ENCODE measurements at places on chromosomes 1 and 21.

DNA sequence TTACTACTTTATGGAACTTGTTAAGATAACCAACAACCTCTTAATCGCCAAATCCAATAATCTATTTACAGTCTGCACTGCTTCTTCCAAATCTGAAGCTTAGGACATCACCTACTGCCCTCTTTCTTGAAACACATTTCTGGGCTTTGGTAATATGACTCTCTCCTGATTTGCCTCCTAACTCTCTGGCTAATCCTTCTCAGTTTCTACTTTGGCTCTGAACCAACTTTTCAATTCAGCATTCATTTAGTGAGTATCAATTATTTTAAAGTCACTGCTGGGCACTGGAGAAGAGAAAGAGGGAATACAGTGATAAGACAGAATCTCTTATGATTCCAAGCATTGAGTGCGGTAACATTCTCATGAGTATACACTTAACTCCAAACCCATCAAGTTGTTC is 275.0 kb downstream of the AKT3 start:
- DNase-seq: no peak

GRCh38 chr1:54126271-54126815 is 26.5 kb downstream of the CDCP2 start:
- no peak for DNase-seq

- no peak for DNase-seq
Measured at GRCh38 chr1:2098301-2098698, 48.1 kb downstream of the PRKCZ start.

- no peak for DNase-seq
Measured at GRCh38 chr1:57632401-57632800, 208.5 kb upstream of the DAB1 start.

DNA sequence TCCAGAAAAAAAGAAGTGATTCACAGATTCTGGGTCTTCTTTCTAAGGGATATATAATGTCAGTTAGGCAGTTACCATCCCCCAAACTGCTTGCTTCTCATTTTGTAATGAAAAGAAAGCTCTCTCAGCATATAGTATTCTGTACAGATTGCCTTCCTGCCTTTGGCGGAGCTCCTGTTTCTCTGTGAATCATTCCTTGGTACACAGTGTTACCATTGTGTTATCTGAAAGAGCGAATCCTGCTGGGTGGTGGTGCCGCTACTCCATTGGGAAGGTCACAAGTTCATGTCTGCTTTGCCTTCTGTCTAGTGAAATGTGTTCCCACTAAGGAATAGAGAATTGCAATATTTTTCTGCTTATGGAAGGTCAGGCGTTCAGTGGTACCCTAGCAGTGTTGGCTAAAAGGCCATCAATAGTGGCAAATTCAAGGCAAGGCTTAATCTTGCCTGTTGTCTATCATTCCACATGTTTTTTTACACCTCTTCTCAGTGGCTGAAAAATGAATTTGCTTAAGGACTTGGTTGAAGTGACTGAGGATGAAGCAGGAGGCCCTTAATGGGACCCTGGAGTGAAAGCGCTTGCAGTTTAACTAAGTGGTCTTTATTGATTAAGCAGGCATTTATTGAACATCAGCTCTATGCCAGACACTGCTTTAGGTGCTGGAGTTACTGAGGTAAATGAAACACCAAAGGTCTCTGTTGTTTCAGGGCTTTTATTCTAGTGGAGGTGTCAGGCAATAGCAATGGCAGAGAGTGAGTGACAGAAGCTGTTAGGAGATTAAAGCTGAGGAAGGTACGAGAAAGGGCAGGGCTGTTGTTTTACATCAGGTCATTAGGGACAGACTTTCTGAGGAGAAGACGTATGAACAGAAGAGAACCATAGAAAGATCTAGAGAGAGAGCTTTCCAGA is 186.7 kb downstream of the PDE4B start:
- DNase-seq: no peak

DNA sequence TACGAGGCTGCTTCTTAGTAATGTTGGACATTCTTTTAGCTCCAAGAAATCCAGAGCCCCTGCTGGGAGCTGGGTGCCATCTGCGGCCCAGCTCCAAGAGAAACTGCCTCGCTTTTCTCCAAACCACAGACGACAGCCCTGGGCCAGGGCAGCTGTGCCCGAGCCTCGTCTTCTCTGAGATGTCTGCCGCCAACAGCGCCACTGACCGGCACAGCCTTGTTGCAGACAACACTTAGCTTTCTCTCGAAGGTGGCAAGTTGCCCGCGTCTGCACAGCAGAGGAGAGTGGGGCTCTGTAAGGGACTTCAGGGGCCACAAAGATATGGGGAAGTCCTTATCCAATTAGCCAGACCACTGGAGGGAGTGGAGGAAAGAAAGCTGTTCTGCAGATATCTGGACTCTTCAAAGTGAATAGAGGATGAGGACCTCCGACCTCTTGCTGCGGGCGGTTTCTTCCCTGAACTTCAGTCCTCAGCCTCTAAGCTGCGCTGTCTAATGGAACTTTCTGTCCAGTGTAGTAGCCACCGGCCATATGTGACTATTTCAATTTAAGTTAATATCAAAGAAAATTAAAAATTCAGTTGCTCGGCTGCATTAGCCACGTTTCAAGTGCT is 63.9 kb upstream of the DISP3 start:
- no peak for DNase-seq

GRCh38 chr1:59132295-59132694 is 164.6 kb upstream of the FGGY start:
- DNase-seq: no peak

DNA sequence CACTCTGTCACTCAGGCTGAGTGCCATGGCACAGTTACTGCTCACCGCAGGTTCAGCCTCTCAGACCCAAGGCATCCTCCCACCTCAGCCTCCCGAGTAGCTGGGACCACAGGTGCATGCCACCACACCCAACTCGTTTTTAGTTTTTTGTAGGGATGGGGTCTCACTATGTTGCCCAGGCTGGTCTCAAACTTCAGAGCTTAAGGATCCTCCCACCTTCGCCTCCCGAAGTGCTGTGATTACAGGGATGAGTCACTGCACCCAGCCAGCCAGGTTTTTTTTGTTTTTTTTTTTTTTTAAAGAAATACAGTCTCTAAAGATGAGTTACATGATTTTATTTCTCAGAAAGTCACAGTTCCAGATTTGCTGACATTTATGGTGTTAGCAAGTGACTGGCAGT is 29.0 kb downstream of the BACE2 start:
- no peak for DNase-seq

DNA sequence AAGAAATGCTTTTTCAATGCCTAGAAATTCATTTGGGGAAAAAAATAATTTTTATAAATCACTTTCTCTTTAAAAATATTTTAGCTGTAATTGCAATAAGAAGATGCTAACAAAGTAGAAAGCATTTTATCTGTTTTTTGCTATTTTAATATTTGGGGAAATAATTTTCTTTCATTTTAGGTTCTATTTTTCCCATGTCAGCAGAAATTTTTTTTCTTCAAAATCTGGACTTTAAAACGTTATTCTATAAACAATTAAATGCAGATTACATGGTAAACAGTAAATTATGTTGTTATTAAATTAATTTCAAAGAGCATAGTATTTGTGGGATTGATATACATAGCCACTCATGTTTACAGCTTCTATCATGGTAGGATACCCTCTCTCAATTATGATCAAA is 27.7 kb upstream of the RRP15 start:
- no peak for DNase-seq

GRCh38 chr1:115314765-115315164 is 23.3 kb downstream of the NGF start:
- no peak for DNase-seq

- peak; percentile 39 for DNase-seq
Measured at GRCh38 chr1:54229281-54229891, 29.4 kb downstream of the MRPL37 start.

DNA sequence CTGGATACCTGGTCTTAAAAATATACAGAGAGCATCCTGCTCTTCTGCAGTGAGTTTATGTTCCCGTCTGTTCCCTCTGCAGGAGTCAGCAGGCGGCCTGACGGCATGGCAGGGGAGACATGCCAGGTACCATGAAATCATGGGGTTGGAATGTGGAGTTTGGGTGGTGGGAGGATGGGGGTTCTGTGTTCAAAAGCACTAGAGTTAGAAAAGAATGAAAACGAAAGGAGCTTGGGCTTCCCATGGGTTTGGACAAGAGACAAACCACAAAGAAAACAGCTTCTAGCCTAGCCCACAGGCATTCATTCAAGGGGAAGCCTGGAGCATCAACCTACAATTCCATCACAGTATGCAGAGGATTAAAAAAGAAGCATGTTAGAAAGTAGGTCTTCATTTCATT is 59.9 kb downstream of the WARS2 start:
- DNase-seq: peak; percentile 73

DNA sequence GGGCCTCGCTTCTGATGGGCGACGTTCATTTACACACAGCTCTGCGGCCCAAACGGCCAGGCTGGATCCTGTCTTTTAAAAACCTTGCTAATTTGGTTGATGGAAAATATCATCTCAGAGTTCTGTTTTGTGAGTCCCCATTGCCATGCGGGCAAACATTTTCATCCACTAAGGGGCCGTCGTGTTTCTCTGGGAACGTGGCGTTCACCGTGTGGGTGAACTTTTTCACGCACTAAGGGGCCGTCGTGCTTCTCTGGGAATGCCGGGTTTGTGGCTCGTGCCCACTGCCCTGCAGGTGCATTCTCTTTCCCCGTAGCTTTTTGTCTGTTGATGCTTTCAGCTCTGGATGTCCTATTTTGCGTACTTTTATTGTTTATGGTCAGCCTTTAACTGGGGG is 6.8 kb downstream of the COL18A1 start:
- DNase-seq: no peak

DNA sequence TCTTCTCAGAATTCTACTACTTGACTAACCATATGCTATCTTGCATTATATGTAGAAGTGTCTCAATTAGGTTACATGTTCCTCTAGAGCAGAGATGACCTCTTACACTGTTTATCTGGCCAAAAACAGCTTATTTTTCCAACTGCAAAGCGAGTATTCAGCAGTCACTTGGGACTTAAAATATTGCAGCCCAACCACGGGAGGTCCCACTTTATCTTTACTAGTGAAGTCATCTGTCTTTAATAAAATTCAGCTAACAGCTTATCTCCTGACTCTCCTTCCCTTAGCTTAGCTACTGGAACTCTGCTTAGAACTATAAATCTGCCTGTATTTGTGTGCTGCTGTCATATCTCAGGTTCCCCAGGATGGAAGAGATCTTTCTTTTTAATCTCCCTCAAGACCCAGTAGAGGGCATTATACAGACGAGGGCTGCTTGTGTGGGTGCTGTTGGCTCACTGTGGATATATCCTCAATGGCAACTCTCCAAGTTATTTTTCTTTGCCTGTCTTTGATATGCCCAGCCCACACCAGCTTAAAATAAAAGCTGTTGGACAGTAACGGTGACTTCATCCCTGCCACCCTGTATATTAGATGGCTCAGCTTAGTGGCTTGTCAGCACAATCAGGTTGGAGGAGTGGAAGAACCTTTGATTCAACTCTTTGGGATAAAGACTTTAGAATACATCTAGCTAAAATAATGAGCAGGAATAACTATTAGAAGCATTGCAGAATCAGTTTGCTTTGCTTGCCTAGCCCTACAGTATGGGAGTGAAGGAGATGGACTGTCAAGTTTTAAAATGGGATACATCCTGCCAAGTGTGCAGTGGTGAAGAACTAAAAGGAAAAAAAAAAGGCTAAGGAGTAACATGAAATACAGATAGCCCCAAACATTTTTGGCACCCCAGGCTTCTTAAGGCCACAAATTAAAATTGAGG is 9.6 kb downstream of the ENSA start:
- DNase-seq: peak; percentile 36

GRCh38 chr1:29179641-29180184 is 2.0 kb downstream of the SRSF4 start:
- no peak for DNase-seq

- DNase-seq: peak; percentile 44
Measured at GRCh38 chr1:159798893-159799292, 3.3 kb upstream of the FCRL6 start.
